ENCODE measurements at places on chromosomes 16 and 17.

DNA sequence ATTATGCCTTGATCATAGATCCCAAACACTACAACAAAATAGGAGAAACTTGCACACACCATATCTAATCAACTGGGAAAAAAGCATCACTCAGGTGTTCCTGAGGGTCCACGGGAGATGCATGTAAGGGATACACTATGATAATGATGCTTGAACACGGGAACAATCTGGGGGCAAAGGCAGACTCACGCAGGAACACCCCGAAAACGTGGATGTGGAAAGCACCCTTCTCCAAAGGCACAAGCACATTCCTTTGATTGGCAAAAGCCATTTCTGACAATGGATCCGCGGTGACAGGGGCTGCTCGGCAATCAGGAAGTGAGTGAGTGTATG, 1.3 kb downstream of the ZNF652 start:
- DNase-seq: no peak

DNA sequence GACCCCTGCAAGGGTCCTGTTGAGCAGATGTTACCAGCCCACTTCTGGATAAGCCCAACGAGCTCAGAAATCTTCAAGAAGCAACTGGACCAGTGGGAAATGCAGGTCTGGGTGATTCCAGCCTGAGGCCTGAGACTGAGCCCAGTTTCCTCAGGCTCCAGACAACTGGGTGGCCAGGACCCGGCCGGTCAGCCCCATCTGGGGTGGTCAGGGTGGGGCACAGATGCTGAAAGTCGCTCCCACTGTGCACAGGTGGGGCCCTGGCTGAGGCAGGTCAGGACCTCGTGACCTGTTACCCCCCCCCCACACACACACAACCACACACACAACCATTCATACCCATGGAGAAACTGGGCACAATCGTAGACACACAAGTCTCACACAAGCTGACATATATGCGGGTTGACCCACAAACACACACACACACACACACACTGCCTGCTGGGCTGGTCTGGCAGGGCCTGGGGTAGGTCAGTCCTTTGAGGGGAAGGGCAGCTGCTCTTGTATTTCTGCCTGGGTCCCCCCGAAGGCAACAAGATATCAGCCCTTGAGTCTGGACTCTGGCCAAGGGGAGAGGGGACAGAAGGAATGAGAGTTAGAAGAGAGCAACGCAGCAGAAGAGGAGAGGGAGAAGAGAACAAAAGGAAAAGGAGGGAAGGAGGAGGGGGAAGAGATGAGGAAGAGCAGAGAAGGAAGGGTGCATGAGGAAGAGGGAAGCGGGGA, 99.0 kb upstream of the CDH5 start:
- no peak for DNase-seq

- DNase-seq: no peak
These were observed 51.1 kb downstream of the SRCIN1 start for GRCh38 chr17:38554430-38555350.

DNA sequence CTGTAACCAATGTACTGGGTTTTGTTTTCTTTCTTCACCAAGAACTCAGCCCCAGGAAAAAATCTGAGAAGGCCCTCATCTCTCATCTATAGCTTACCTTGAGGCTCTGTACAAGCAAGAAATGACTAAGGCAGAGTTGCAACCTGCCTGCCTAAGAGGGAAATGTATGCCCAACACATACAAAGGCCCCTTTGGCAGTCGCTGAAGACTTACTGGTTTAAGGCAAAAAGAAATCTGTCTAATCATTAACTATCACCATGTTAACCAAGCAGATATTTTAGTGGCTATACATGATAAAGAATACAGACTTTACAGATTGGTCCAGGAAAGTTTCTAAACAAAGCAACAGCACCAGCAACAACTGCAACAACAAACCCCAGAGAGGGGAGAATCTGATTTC, 14.2 kb downstream of the ZNF624 start:
- DNase-seq: no peak

DNA sequence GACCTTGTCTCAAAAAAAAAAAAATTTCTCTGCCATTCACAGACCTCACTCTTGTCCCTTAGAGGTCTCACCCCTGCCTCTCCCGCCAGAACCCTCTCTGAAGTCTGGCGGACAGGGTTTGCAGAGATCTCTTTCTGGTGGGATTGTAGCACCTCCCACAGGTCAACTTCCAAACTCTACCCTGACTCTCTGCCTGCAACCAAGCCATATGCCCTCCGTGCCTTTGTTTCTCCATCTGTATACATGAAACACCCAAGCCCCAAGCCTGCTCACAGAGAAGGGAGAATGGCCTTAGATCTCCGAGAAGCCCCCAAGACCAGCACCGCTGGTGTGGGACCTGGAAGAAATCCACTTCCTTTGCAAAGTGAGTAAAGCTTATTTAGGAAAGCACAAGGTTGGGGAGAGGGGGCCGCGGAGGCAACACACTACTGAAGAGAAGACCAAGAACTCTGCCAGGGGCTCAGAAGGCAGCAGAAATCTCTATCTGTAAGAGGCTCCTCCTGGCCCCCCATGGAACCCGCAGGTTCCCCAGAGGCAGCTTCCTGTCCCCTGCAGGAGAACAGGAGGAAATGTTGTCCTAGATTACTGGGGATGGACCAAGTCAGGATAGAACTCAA, 219.9 kb downstream of the C16orf78 start:
- DNase-seq: no peak

DNA sequence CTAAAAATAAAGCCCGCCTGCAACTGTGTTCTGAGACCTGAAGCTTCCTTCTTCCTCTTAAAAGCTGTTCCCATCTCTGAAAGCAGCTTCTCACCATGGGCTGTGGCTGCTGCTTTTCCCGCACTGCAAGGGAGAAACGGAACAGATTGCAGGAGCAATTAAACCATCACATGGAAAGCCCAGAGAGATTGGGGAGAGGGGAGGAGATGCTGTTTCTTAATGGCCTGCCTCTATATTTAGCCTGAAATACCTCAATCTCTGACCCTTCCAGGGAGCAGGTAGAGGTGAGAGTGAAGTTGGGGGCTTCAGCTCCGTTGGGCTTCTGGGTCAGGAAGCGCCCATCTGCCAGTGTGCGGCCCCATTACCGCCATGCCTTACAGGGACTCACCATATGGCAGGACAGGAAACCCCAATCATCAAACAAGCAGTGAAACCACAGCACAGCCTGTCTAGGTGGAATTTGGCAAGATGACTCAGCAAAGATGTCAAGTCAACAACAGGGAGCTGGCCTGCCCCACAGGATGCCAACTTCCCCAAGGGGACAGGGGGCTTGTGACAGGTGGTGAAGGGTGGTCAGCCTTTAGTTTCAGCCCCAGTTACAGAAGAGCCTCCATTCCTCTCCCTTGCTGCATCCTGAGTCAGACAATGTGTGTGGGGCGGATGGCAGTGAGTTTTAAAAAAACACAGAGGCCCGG, 286.6 kb upstream of the CCL2 start:
- DNase-seq: no peak

DNA sequence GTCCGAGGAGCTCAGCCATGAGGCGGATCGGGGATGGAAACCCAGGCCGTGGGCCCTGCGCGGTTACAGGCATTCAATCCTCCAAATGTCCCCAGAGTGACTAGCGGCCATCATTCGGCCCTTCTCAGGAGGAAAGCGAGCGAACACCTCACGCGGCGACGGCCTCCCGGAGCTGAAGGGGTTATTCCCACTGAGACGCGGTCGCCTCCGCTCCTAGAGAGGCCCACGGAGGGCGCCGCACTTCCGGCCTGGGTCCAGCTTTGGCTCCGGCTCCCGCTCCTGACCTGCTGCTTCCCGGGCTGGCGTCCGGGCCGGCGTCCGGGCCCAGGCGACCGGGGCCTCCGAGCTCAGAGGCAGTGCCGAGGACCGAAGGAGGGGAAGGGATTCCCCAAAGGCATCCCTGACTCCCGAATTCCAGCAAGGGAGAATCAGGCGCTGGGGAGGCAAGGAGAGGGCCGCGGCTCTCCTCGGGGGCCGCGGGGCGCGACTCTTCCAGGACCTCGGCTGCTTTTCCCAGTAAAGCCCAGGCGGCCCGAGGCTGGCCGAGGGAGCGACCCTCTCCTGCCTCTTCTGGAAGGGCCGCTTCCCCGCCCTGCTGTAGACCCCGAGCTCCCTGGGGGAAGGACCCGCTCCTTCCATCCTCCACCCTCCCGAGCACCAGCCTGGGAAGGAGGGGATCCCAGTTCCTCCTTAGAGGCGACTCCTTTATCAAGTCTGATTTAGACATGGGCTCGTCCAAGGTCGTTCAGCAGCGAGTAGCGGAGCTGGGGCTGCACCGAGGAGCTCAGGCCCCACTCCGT, 18.6 kb upstream of the ZNF629 start:
- no peak for DNase-seq

GRCh38 chr17:62854098-62854680, 46.1 kb upstream of the MARCHF10 start:
- DNase-seq: no peak

DNA sequence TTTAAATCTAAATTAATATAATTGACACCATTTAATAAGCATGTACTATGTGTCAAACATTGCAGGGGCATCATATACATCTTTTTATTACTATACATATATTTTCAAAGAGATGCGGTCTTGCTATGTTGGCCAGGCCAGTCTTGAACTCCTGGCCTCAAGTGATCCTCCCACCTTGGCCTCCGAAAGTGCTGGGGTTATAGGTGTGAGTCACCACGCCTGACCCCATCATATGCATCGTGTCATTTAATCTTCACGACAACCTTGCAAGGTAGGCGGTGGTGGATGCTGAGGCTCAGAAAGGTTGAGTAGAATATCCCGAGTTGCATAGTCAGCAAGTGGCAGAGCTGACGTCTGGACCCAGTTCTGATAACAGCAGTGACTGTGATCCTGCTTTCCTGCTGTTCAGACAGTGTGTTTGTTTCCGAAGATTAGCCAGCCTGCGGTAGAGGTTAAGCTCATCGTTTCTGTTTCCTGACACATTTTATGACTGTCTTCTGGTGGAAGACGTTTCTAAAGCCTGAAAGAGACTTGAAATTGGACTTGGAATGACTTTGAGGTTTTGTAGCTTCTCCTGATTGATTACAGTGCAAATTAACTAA, 316.6 kb downstream of the SNX29 start:
- DNase-seq: no peak

- DNase-seq: no peak
These were observed 29.1 kb downstream of the BAHCC1 start for GRCh38 chr17:81424151-81425017.

DNA sequence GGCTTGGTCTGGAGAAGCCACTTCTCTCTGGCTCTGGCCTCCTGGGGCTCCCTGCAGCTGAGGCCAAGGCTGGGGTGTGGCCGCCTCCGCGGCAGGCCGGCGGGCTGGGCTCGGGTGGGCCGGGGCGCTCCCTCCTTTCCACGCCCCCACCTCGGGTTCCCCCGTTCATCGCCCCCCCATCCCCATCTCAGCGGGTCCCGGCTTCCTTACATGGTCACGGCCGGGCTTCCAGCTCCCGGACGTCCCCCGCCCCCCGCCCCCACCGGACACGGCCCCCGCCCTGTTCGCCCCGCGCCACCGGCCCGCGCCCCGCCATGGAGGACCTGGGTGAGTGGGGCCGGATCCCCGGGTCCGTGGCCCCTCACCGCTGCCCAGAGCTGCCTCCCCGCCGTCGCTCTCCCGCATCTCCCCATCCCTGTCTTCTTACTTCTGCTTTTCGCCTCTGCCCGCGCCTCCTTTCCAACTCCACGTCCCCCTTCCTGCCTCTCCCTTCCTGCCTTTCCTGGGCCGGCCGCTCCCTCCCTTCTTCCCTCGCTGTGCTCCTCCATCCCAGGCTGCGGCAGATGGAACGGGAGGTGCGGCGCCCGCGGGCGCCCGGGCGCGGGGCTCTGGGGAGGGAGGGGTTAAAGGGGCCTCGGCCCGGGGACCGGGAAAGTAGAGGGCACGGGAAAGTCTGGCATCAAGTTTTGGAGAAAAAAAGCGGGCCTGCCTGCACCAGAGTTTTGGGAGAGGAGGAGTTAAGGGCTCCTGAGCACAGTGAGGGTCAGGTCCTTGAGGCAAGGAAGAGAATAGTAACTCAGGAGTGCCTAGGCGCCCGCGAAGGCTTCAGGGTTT, at the start of gene TGFB1I1:
Gene TGFB1I1 (plus strand): TSS at position 278 of the 834 bp plus-strand sequence. CDS start 37 bp downstream, at position 315.
- DNase-seq: no peak

DNA sequence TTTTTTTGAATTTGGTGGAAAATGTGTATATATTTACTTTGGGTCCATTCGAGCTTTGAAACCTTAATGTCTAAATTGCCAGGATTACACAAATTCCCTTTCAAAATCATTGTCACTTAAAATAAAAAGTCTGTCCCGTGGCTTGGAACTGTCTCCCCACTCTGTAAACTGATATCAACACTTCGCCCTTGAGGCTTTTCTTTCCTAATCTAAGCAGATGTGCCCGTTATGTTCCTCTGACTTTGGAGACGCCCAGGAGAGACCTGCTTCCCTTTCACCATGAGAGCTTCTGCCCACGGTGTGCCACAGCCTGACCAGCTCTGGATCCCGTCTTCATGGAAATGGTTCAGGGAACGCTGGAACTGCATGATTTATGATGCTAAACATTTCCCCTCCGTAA, 151.3 kb downstream of the C16orf95 start:
- no peak for DNase-seq

DNA sequence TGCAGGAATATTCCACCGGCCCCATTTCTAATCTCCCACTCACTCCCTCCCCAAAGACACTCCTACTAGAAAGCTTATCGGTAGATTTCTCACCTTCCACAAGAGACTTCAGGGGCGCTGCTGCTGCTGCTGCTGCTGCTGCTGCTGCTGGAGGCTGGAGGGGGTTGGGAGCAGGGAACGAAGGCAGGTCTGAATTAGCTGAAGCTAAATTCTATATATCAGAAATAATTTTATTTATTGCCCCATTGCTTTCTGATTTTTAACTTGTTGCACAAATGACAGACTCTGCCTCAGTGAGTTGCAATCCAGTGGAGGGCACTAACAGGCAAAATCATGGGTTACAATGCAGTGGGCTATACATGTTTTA, 25.8 kb upstream of the HLF start:
- no peak for DNase-seq

DNA sequence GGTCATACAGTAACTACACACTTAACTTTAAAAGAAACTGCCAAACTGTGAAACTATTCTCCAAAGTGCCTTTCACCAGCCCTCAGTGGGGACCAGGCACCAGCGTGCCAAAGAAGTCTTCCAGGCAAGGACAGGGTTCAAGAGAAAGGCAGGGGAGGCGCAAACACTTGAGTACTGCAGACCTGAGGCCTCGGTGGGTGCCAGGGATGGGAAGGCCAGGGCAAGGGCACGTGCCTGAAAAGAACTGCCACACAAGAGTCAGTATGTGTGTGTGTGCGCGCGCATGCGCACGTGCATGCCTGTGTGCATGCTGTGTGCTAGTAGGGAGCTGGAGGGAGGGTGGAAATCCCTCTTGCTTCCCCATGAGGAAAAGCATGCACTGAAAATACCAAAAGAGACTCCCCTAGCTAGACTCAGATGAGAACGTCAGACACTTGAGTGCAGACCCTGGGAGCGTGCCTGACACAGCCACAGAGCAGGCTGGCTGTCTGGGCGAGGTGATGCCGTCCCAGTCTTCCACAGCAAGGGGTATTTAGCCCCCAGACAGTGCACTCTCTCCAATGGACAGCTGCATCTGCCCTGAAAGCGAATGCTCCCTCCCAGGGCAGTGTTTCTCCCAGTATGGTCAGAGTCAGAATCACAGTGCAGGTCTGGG, 40.1 kb upstream of the GSG1L start:
- DNase-seq: no peak

GRCh38 chr16:79320956-79321355, 279.6 kb downstream of the MAF start:
- DNase-seq: no peak

Data from keratinocyte (primary cell).